ENCODE measurements at places on chromosomes 1 and 21.
A peak's percentile ranks its signal among the peaks of the same experiment; 100 is the strongest.

DNA sequence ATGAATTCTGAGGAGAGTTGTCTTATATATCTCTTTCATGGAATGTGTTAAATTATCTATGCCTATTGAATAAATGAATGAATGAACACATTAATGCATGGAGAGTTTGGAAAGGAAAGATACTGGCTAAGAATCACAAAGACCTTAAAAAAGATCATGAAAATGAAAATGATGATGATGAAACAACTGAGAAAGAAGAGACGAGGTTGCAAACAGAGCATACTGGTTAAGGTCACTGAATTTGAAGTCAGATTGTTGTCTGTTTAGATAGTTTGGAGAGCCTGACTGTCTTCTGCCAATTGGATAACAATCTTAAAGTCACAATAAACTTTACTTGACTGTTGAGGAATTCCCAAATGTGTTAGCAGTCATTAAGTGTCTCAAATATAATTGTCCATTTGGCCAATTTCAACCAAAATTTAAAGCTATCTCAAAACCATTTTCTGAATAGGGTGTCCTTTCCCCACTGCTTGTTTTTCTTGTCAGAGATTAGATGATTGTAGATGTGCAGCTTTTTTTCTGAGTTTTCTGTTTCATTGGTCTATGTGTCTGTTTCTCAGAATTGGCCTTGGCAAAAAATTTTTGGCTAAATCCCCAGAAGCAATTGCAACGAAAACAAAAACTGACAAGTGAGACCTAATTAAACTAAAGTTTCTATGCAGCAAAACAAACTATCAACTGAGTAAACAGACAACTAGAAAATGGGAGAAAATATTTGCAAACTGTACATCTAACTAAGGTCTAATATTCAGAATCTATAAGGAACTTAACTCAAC lies 132.2 kb downstream of the PTGER3 start:
- no peak for DNase-seq

GRCh38 chr1:54096877-54097240 lies 43.5 kb downstream of the TCEANC2 start:
- DNase-seq = no peak

DNA sequence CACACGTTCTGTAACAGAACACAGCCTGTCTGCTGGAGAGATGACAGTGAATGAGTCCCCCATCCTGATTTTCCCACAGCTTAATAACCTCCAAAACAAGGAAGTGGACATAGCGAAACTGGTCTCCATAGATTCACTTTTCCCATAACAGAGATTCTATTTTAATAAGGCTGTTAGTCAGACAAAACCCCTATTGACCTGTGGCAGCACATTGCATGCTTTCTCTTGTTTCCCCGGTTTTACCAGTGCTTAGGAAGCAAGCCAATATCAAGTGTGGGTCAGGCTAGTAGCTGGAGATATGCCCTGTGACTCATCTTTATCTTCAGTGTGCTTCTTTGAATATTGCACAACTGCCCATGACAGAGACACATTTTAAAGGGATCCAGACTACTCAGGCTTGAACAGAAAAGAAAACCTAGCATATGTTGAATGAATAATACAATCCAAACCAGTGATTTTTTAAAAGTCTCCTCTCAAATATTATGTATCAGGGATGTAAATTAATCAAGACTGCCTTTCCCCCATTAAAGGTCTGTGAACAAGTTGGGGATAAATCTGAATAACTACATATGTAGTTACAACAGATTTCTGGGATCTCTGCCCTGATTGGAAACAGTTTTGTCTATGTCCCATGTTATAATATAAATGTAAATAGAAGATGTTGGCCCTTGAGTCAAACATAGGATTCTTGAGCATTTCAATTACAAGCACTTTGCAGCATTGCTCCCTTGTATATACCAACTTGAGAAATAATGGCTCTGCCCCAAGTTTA lies 11.9 kb upstream of the CLDN8 start:
- no peak for DNase-seq

- no peak for DNase-seq
These were observed 300.3 kb downstream of the GRIK1 start for GRCh38 chr21:29639366-29640079.

- no peak for DNase-seq
These were observed 829.2 kb upstream of the ADAMTS5 start for GRCh38 chr21:27796106-27796505.

GRCh38 chr1:3237570-3237969 lies 168.6 kb downstream of the PRDM16 start:
- DNase-seq = no peak

- no peak for DNase-seq
These were observed 38.2 kb downstream of the LGALS8 start for GRCh38 chr1:236561976-236562375.

- DNase-seq = no peak
These were observed 6.3 kb downstream of the PDZK1IP1 start for GRCh38 chr1:47183308-47184089.

DNA sequence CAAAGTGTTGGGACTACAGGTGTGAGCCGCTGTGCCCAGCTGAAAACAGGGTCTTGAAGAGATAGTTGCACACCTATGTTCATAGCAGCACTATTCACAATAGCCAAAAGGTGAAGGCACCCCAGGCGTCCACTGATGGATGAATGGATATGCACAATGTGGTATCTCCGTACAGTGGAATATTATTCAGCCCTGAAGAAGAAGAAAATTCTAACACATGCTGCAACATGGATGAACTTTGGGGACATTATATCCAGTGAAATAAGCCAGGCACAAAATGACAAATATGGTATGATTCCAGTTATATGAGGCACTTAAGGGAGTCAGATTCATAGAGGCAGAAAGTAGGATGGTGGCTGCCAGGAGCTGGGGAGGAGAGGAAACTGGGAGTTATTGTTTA lies 137.6 kb upstream of the WNT4 start:
- no peak for DNase-seq

- DNase-seq = no peak
These were observed 15.1 kb downstream of the S100A7A start for GRCh38 chr1:153431427-153431826.

DNA sequence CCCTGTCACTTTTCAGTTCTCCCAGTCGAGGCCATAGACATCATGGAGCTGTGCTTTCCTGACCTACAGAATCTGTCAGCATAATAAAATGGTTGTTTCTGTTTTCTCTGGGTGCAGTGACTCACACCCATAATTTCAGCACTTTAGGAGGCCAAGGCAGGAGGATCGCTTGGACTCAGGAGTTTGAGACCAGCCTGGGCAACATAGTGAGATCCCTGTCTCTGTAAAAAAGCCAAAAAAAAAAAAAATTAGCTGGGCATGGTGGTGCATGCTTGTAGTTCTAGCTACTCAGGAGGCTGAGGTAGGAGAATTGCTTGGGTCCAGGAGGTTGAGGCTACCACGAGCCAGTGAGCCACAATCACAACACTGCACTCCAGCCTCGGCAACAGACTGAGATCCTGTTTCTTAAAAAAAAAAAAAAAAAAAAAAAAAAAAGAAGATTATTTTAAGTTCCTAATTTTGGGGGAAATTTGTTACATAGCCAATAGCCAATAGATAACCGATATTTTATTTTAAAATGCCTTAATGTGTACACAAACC lies 196.2 kb downstream of the ADSS2 start:
- DNase-seq = no peak

- no peak for DNase-seq
These were observed 4.9 kb upstream of the ABCA4 start for GRCh38 chr1:94125551-94126514.

DNA sequence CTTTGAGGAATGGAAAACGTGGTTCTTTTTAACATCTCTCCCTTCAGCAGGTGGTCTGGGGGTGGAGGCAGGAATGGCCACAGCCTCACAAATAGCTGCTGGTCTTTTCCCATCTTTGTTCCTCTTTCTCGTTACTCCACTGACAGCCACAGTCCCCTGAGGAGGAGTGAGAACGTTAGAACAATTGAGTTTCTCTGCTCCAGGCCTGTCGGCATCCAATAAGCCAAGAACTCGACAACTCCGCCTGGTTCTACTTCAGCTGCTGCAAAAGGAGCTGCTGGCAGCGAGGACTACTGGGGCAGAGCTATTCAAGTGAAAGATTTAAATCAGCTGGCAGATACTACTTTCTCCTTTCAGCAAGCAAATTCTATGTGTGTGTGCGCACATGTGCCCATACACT lies 169.5 kb upstream of the GALNT2 start:
- no peak for DNase-seq

GRCh38 chr1:30681782-30682181 lies 41.6 kb downstream of the MATN1 start:
- no peak for DNase-seq

DNA sequence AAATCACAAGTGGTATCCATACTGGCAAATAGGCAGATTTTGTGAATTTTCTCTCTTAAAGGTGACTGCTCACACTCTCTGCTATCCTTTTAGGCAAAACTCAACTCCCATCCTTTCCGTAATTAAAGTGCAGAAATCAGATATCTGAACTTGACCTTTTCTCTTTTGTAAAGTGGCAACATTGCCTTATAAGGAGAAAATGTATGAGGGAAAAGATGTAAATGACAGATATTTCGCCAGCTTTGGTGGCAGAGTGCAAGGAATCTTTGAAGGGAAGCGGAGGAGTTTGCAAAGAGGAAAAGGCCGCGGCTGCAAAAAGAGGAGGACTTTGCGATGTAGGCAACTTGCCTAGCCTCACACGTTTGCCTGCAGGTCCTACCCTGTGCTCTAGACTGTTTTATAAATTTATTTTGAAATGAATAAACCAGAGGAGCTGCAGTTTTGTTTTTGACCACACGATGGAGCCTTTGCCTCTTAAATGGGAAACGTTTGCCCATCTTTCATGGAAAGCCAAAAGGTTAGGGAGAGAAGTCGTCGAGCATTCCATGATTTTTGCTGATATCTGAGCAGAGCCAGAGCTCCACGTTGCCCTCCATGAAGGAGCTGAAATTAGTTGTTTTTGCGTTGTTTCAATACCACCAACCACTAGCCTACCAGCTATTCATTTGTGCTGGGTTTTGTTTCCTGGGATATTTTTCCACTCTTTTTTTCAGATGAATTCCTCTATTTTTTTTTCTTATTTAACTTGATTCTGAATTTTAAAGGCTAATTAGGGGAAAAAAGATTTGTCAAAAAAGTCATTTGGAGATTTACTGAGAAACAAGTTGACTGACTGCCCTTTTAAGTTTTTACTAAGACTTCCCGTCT lies 242.3 kb downstream of the LMX1A start:
- DNase-seq = peak; percentile 51

DNA sequence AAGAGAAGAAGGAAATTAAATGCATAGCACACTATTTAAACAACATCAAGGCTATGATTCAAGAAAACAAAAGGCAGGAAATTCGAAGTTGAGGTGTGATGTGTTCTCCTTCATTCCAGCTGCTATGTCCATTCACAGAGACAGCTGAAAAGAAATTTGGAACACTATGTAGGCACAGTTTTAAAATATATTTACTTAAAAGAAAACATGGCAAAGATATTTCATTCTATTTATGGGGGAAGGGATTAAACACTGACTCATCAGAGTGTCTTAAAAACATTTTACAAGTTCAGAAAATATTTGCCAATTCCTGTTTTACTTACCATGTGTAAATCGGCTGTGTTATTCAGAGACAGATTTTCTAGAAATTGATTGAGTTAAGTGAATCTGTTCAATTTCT lies 39.4 kb upstream of the NGF start:
- DNase-seq = no peak

DNA sequence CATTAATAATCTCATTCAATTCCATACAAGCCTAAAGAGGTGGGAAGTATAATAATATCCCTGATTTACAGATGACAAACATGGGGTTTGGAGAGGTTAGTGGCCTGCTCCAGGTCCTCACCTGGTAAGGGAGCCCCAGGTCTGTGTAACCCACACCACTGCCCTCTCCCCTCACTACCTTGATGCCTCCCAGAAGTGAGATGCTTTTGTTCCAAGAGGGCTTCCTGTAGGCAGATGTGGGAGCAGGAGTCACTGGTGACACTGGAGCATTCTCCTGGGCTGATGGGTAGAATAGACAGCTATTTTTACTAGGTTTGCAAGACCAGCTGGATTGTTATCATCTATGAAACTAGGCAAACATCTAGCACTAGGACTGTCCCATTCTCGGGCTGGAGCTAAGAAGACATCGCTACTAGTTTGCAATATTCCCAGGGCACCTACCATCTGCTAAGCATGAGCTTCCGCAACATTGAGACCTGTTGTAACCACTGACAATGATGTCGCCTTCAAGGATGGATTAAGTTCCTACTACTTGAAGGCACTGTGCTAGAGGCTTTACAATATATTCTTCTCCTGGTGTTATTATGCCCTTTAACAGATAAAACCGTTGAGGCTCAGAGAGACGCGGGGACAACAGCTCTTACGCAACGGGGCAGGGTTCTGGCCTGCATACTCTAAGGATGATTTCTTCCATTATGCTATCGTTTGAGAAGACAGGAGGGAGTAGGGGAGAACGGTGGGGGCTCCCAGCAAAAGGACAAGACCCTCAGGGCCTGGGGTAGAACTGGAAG lies 35.0 kb downstream of the BATF3 start:
- DNase-seq = no peak

GRCh38 chr1:12121212-12122003 lies 45.4 kb upstream of the TNFRSF1B start:
- no peak for DNase-seq

GRCh38 chr1:226563666-226564065 lies 15.1 kb downstream of the STUM start:
- no peak for DNase-seq

GRCh38 chr1:208103597-208104513 lies 140.3 kb downstream of the PLXNA2 start:
- DNase-seq = no peak

GRCh38 chr21:29949991-29950390 lies 10.2 kb upstream of the GRIK1 start:
- DNase-seq = no peak

GRCh38 chr1:160577671-160578070 lies 1.6 kb downstream of the CD84 start:
- DNase-seq = no peak

- no peak for DNase-seq
These were observed 145.5 kb downstream of the NUF2 start for GRCh38 chr1:163467289-163467688.

- no peak for DNase-seq
These were observed 179.4 kb downstream of the RHOU start for GRCh38 chr1:228914700-228915099.

GRCh38 chr1:10670190-10670589 lies 126.3 kb downstream of the CASZ1 start:
- no peak for DNase-seq

GRCh38 chr1:101325144-101325543 lies 88.3 kb downstream of the S1PR1 start:
- no peak for DNase-seq

- DNase-seq = no peak
These were observed 1.3 kb downstream of the TRIM63 start for GRCh38 chr1:26066160-26066559.

GRCh38 chr21:34952701-34953100 lies 96.4 kb downstream of the RUNX1 start:
- no peak for DNase-seq

GRCh38 chr1:178092878-178093493 lies 918 bp upstream of the RASAL2 start:
- no peak for DNase-seq
